ENCODE measurements at places on chromosomes 1 and 21. TPM values are rescaled to one million over a fixed set of nuclear protein-coding genes. Genes with fewer than 3 reads are reported as not detected.

TMEM61 gene
- not detected for total RNA-seq

RHOC gene
- total RNA-seq, result 919 TPM

CD1D gene
- total RNA-seq, result not detected

HMCN1 gene
- 10.8 TPM for total RNA-seq

ATXN7L2 gene
- total RNA-seq, result 0.99 TPM

CYP4A22 gene
- not detected for total RNA-seq

GJA9 gene
- total RNA-seq, result not detected

- DNase-seq, result no peak
Measured at GRCh38 chr1:94247138-94248094, 10.0 kb upstream of the ARHGAP29 start.

- no peak for DNase-seq
Measured at GRCh38 chr1:6580593-6581409, 1.0 kb downstream of the ZBTB48 start.

- no peak for DNase-seq
Measured at GRCh38 chr1:228530086-228530758, 43.0 kb downstream of the RNF187 start.

GRCh38 chr1:46804027-46804889 lies 5.4 kb downstream of the CYP4B1 start:
- DNase-seq, result no peak

DNA sequence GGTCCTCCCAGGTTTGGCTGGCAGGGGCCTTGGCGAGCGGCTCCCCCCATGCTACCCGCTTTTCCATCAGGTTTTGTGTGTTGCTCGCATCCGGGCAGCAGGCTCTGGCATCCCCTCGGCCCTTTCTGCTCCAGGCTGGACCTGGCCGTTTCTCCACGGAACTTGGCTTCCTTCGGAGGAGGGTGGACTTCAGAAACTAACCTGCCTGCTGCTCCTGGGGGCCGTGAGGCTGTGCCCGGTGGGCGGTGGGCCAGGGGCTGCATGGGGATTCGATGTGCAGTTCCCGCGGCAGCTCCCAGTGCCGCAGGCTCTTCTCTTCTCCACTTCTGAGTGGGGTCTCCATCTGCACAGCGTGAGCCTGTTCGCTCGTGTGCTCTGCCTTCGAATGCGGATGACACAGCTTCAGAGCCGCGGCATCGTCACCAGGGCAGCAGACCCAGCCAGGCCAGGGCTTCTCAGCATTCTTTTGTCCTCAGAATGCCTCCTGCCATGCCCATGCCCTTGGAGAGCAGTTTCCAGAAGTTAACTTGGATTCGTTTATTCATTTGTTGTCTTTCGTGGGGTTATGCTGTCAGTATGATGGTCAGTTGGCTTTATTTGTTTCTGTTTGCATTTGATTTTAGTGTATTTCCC lies 36.4 kb downstream of the PRKCZ start:
- no peak for DNase-seq

GRCh38 chr1:248873409-248873992 lies 14.6 kb upstream of the ZNF692 start:
- DNase-seq, result peak; percentile 77

GRCh38 chr1:209756615-209757445 lies 977 bp downstream of the TRAF3IP3 start:
- DNase-seq, result no peak

- no peak for DNase-seq
Measured at GRCh38 chr1:180522213-180522515, 19.8 kb upstream of the ACBD6 start.

DNA sequence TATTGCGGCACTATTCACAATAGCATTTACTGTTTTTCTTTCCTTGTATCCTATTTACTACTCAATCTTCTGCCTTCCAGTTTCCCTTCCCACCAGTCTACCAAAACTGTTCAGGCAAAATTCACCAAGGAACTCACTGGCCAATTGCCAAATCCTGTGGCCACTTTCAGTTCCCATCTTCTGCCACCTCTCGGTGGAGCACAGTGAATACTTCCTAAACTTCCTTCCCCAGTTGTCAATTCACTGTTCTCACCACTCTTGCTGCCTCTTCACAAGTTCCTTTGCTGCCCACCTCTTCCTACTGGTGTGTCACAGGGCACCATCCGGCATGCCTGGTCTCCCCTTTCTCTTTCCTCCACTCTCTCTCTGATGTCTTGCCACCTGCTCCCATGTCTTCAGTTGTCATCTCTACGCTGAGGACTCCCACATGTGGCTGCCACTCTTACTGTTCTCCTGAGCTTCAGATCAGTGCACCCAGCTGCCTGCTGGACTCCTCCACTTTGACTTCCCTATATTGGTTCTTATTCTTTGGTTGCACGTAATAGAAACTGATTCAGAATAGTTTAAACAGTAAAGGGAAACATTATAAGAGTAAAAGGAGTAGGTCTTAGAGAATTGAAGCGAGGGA lies 114.4 kb downstream of the PIK3R3 start:
- DNase-seq, result no peak

GRCh38 chr1:6460301-6461050 lies 5.5 kb downstream of the TNFRSF25 start:
- no peak for DNase-seq

GRCh38 chr1:230730977-230731376 lies 16.2 kb upstream of the CAPN9 start:
- no peak for DNase-seq

DNA sequence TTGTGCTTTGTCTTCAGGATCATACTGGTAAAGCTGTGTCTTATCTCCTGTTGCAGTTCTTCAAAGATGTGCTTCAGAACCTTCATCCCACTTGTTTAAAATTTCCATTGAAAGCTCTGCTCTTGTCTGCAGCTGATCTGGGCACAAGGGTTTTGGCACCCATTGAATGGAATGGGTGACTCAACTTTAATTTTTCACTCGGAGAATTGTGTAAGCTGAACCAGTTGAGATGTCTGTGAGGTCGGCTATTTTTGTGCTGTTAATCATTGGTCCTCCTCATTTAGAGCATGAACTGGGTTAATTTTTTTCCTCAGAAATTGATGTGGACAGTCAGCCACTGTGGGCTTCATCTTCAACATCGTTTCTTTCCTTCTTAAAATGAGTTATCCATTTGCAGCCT lies 252.1 kb downstream of the TM2D1 start:
- no peak for DNase-seq

Data from pulmonary artery endothelial cell (primary cell).